Activated CD4-positive, alpha-beta T cell treated with anti-CD3 and anti-CD28 coated beads for 36 hours (primary cell): ENCODE measurements at places on chromosomes 12 and 14. TPM values are rescaled to one million over a fixed set of nuclear protein-coding genes. Genes with fewer than 3 reads are reported as not detected.

GRCh38 chr12:3168223-3169221 is 91.3 kb downstream of the TSPAN9 start:
- no peak overlapping the region for H3K27ac ChIP-seq
- no peak overlapping the region for H3K4me3 ChIP-seq
- peaks cover 6% of the 10 kb centered on the region for H3K27me3 ChIP-seq

- no peaks in the 10 kb centered on the region for H3K36me3 ChIP-seq
- H3K4me1 ChIP-seq = peaks cover 25% of the 10 kb centered on the region
- peak overlapping the region; percentile 39 for H3K27ac ChIP-seq
Measured at GRCh38 chr14:72452774-72453173, 441.1 kb downstream of the DPF3 start.

- H3K4me3 ChIP-seq = no peak overlapping the region
- no peaks in the 10 kb centered on the region for H3K36me3 ChIP-seq
- H3K27ac ChIP-seq = no peak overlapping the region
- H3K27me3 ChIP-seq = no peaks in the 10 kb centered on the region
Measured at GRCh38 chr12:23464241-23464812, 485.1 kb downstream of the SOX5 start.

- H3K4me1 ChIP-seq = no peaks in the 10 kb centered on the region
- no peak for DNase-seq
- peaks cover 2% of the 10 kb centered on the region for H3K36me3 ChIP-seq
- no peak overlapping the region for H3K4me3 ChIP-seq
- H3K27ac ChIP-seq = no peak overlapping the region
- no peaks in the 10 kb centered on the region for H3K27me3 ChIP-seq
Measured at GRCh38 chr12:67411562-67411961, 142.4 kb downstream of the CAND1 start.

DNA sequence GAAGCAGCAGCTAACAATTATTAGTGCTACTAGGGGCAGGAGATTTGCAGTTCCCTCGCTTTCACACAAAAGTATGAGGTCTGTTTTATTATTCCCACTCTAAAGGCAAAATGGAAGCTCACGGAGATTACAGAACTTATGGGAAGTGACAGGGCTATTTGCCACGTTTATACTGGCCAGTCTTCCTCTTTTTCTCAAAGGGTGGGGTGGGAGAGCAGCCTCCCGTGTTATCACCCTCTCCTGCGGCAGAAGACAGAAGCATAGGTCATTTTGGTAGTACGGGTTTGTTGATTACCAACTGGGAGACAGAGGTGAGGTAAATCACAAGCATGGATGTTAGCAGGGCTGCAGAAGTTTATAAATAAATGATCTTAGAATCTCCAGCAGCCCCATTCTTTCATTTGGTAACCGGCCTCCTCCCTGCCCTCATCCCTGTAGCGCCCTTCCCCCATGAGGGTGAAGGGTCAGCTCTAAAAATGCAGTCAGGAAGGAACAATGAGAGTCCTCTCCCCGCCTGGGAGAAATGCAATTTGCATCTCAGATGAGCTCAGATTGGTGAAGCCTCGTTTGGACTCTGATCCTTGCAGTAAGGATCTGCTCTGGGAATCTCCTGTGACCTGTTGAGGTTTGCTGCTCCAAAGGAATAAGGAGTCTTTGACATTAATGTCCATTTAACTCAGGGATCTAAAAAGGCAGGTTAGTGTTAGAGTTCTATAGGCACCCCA is 44.7 kb upstream of the SINHCAF start:
- no peak for DNase-seq
- no peaks in the 10 kb centered on the region for H3K4me1 ChIP-seq
- H3K36me3 ChIP-seq = no peaks in the 10 kb centered on the region
- H3K27ac ChIP-seq = no peak overlapping the region
- H3K27me3 ChIP-seq = peaks cover 5% of the 10 kb centered on the region
- H3K4me3 ChIP-seq = no peak overlapping the region

- H3K4me1 ChIP-seq = peaks cover 7% of the 10 kb centered on the region
- peaks cover 4% of the 10 kb centered on the region for H3K27me3 ChIP-seq
- H3K4me3 ChIP-seq = no peak overlapping the region
Measured at GRCh38 chr12:11596141-11596540, 53.3 kb upstream of the ETV6 start.

DNA sequence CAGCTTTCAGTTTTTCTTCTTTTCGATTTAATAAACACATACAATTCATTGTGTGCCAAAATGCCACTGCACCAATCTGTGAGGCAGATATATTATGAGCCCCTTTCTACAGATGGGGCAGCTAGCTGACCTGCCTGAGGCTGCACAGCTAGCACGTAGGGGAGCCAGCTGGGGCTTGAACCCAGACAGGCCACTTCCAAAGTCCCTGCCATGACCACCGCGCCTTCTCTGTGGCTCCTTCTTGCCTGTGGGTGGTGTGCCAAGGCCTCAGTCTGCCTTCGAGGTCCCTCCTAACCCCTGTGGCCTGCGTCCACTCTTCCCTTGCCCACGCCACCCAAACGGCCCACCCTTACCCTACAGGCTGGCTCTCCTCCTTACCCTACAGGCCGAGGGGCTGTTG is 16.2 kb downstream of the FAM222A start:
- peaks cover 12% of the 10 kb centered on the region for H3K27me3 ChIP-seq
- H3K4me1 ChIP-seq = peaks cover 4% of the 10 kb centered on the region
- H3K4me3 ChIP-seq = no peak overlapping the region

DNA sequence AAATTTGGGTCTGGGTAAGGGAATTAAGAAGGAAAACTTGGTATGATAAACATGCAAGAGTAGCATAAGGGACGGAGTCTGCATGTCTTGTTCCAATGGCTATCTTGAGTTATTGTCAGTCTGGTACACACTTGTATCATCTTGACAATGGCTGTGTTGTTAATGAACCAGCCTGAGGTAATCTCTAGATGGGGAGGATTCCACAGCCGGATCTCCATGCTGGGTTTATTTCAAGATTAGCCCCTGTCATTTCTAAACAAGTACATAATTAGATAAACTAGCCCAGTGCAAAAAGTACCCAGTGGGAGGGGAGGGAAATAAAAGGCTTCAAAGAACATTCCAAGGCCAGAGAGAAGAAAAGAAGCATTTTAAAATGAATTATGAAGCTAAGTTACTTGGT is 16.5 kb upstream of the CMAS start:
- no peak for DNase-seq
- H3K36me3 ChIP-seq = no peaks in the 10 kb centered on the region
- no peak overlapping the region for H3K27ac ChIP-seq
- no peak overlapping the region for H3K4me3 ChIP-seq
- no peaks in the 10 kb centered on the region for H3K27me3 ChIP-seq

- peaks cover 10% of the 10 kb centered on the region for H3K27me3 ChIP-seq
- DNase-seq = no peak
- peaks cover 7% of the 10 kb centered on the region for H3K4me1 ChIP-seq
- H3K36me3 ChIP-seq = no peaks in the 10 kb centered on the region
Measured at GRCh38 chr12:67137256-67137655, 131.9 kb upstream of the CAND1 start.

- H3K27ac ChIP-seq = no peak overlapping the region
- no peak overlapping the region for H3K4me3 ChIP-seq
- peaks cover 4% of the 10 kb centered on the region for H3K27me3 ChIP-seq
- no peak for DNase-seq
- H3K36me3 ChIP-seq = no peaks in the 10 kb centered on the region
Measured at GRCh38 chr12:103050273-103050672, 92.8 kb downstream of the ASCL1 start.

P2RX2 gene
- not detected for total RNA-seq

CMAS gene
- total RNA-seq = 52.1 TPM

FAM222A gene
- total RNA-seq = 0.53 TPM

RIPK3 gene
- total RNA-seq = 9.4 TPM

TAS2R43 gene
- 0.64 TPM for total RNA-seq

PLEKHG7 gene
- not detected for total RNA-seq
